H1 (cell line): ENCODE measurements at places on chromosomes 12 and 14. TPM values are rescaled to one million over a fixed set of nuclear protein-coding genes. Genes with fewer than 3 reads are reported as not detected.

The KRT82 gene
- polyA plus RNA-seq, result not detected in 2 replicates

The OTOGL gene
- polyA plus RNA-seq, result 0.11 and 0.12 TPM in 2 replicates

The TPPP2 gene
- polyA plus RNA-seq, result not detected in 2 replicates

The TXNRD1 gene
- 56.8 and 70.6 TPM in 2 replicates for polyA plus RNA-seq

The ACOT4 gene
- 1.1 and 1.2 TPM in 2 replicates for polyA plus RNA-seq

The ANO6 gene
- polyA plus RNA-seq, result 11.9 and 15.1 TPM in 2 replicates

The TAS2R43 gene
- polyA plus RNA-seq, result 0.06 and 0.18 TPM in 2 replicates

The COQ5 gene
- polyA plus RNA-seq, result 23.5 and 35.8 TPM in 2 replicates

The ZNF664 gene
- polyA plus RNA-seq, result 16.0 and 22.8 TPM in 2 replicates

The SOS2 gene
- polyA plus RNA-seq, result 1.6 and 2.8 TPM in 2 replicates

The REP15 gene
- polyA plus RNA-seq, result 0.06 TPM in 1 of 2 replicates, not detected in the other

The ALDH6A1 gene
- polyA plus RNA-seq, result 10.5 and 12.1 TPM in 2 replicates
